ENCODE measurements at places on chromosomes 5 and 9.

DNA sequence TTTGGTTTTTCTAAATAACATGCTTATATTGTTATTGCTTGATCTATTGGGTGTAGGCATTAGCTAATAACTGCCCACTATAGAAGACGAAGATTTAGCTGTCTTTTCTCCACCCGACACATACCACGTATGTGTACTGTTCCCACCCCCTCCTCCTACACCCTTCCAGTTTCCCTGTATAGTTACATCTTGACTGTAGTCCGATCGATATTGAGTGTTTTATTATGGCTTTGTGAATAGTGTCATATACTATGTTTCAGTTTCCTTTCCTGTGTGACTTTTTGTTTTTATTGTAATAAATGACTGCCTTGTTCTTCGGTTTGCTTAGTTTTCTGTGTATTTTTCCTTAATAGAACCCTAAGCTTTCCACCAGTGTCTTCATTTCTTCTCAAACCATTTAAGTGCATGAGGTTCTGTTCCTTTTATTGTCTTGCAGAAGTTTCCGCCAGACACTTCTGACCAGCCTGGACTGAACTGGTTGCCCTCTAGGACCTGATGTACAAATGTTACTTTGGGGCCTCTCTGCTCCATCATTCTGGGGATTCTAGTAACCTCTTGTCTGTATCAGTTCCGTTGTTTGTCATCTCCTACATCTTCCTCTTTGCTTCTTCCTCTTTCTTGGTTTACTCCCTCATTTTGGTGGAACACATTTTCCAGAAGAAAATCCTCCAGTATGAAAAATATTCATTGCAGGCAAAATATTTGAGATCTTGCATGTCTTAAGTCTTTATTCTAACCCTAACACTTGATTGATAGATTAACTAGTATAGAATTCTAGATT is 61.8 kb downstream of the PRKACG start:
- no peak for DNase-seq

- peak; percentile 50 for DNase-seq
Measured at GRCh38 chr5:83029912-83030311, 47.3 kb downstream of the TMEM167A start.

DNA sequence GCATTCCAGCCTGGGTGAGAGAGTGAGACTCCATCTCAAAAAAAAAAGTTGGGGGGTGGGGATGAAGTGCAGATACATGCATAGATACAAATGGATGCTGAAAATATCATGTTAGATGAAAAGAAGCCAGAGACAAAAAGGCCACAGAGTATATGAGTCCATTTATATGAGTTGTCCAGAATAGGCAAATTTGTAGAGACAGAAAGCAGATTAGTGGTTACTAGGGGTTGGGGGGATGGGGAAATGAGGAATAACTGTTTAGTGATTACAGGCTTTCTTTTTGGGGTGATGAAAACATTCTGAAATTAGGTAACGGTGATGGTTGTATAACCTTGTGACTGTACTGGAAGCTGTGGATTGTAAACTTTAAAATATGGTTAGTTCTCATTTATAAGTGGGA is 13.8 kb upstream of the LHFPL2 start:
- DNase-seq = no peak

GRCh38 chr9:5866685-5867084 is 24.0 kb upstream of the MLANA start:
- no peak for DNase-seq

- DNase-seq = peak; percentile 95
Measured at GRCh38 chr5:134552301-134552700, 26.8 kb downstream of the JADE2 start.

- no peak for DNase-seq
Measured at GRCh38 chr9:71755230-71755629, 13.1 kb downstream of the CEMIP2 start.

- DNase-seq = no peak
Measured at GRCh38 chr5:36584009-36584875, 22.2 kb upstream of the SLC1A3 start.
